ENCODE measurements at places on chromosomes 5 and 9. TPM values are rescaled to one million over a fixed set of nuclear protein-coding genes. Genes with fewer than 3 reads are reported as not detected.

The PSAT1 gene
- total RNA-seq: 127 TPM

The BARHL1 gene
- not detected for total RNA-seq

The NMUR2 gene
- not detected for total RNA-seq

The C5orf58 gene
- not detected for total RNA-seq

The PTPRD gene
- 2.2 TPM for total RNA-seq

The CNTNAP3 gene
- under 0.01 TPM for total RNA-seq

The INIP gene
- 14.3 TPM for total RNA-seq

The LCN9 gene
- total RNA-seq: not detected

The KIF12 gene
- total RNA-seq: under 0.01 TPM

The RUFY1 gene
- 42.4 TPM for total RNA-seq

The IGFBPL1 gene
- 0.49 TPM for total RNA-seq

The NUDCD2 gene
- total RNA-seq: 2.3 TPM

The CTNNAL1 gene
- total RNA-seq: 108 TPM

The PDE6A gene
- not detected for total RNA-seq

The RNF14 gene
- total RNA-seq: 103 TPM

The SUSD1 gene
- 17.0 TPM for total RNA-seq

The ADGRV1 gene
- total RNA-seq: 0.24 TPM

The PNPLA7 gene
- 2.1 TPM for total RNA-seq

The TYRP1 gene
- total RNA-seq: not detected

The SHISAL2B gene
- total RNA-seq: not detected

The BRD3 gene
- total RNA-seq: 5.3 TPM

The ANKRD31 gene
- total RNA-seq: 0.32 TPM

The CER1 gene
- not detected for total RNA-seq

The PAEP gene
- total RNA-seq: not detected

The PROB1 gene
- 2.4 TPM for total RNA-seq

The CNTLN gene
- total RNA-seq: 14.5 TPM

The FAM200C gene
- 1.7 TPM for total RNA-seq

The PCDHGB5 gene
- 28.4 TPM for total RNA-seq

The KIAA0825 gene
- total RNA-seq: 12.3 TPM

The DIPK1B gene
- 0.12 TPM for total RNA-seq

The SLC4A9 gene
- total RNA-seq: not detected

The MYO10 gene
- 32.1 TPM for total RNA-seq

The TIMD4 gene
- not detected for total RNA-seq

The AQP3 gene
- total RNA-seq: 0.32 TPM

The CYLC2 gene
- total RNA-seq: not detected

The PHPT1 gene
- 49.8 TPM for total RNA-seq

The NDST1 gene
- 188 TPM for total RNA-seq

The WDR38 gene
- total RNA-seq: not detected

The SLC36A3 gene
- not detected for total RNA-seq

The PCDHAC1 gene
- 0.49 TPM for total RNA-seq

The UBE2R2 gene
- 21.6 TPM for total RNA-seq

The WNT8A gene
- total RNA-seq: not detected

The PRRX2 gene
- 92.7 TPM for total RNA-seq

Data from hair follicle dermal papilla cell (primary cell).